ENCODE measurements at places on chromosomes 3 and 15.

- DNase-seq = no peak
Observed at GRCh38 chr15:70067681-70068080, 30.0 kb downstream of the TLE3 start.

GRCh38 chr3:113607219-113607596 lies 74.9 kb downstream of the SIDT1 start:
- no peak for DNase-seq

DNA sequence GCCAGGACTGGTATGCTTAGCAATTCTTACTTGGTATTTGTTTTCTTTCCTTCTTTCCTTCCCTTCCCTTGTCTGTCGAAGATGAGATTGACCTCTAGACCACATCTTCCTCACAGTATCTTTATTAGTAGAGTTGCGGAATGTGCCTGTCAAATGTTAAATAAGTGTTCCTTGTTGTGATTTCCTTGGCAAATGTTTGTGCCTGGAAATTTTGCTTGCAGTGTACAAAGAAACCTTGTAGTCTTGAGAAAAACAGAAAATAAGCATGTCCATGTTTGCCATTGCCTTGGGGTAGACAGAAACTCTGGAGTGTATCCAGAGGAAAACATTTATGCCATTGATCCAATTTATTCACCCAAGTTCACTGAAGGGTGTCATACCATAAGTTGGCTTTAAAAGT lies 79.5 kb upstream of the ZNF385D start:
- DNase-seq = no peak

DNA sequence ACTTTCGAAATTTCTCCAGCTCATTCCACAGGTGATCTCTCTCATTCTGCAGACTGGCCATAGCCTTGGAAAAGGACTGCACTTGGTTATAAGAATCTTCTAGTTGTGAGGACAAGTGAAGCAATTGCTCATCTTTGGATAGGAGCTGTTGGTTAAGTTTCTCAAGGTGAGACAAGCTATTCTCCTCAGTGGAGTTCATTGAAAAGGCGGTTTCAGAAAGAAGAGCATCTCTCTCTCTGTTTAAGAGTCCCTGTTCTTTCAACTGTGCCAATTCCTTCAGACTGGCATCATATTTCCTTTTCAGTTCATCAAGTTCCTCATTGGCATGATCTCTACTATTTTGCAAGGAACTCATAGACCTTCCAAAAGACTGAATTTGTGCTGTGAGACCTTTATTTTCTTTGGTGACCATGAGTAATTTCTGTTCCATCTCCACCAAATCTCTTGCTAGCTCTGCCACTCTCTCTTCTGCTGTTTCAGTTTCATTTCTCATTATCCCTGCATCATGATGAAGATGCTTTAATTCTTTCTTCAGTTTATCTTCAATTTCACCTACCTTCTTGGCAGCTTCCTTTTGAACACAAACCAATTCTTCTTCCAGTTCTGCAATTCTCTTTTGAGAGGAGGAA lies 30.2 kb upstream of the HCLS1 start:
- no peak for DNase-seq

GRCh38 chr3:72078676-72079368 lies 293.9 kb upstream of the PROK2 start:
- no peak for DNase-seq

DNA sequence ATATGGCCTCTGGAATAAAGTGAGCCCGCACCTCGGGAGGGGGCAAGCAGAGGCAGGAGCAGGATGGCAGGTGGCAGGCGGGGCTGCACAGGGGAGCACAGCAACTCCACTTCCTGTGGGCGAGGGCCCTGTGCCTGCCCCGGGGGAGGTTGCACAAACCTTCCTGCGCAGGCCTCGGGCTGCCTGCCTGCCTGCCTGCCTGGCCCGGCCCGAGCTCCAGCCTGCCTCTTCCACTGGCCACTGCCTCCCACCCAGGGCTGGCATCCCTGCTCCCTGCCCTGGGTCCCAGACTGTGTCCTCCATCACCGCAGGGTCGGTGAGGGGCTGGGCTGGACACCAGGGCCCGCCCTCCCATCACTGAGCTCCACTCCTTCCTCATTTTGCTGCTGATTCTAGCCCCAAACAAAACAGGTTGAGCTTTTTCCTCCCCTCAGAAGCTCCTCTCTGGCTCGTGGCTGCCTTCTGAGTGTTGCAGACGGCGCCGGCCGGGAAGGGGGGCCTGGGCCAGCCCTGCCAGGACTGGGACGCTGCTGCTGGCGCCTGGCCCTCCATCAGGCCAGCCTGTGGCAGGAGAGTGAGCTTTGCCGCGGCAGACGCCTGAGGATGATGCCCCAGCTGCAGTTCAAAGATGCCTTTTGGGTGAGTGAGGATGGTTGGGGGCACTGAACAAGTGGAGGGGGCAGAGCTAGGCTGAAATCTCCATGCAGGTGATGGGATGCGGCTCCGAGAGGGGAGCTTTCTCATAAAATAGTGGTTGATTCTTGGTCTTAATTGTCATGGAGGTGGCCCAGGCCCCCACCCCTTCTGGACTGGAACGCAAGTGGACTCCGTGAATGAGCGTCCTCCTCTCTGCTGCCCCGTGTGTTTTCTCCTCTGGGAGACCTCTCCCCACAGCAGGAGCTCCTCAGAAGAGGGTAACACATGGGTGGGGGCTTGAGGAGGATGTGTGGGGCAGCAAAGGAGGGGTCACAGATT lies at the start of gene PSTPIP1:
PSTPIP1 (plus strand) TSS at position 156 of the 975 bp plus-strand sequence; CDS start at position 604, 448 bp downstream.
- DNase-seq = peak; percentile 85

DNA sequence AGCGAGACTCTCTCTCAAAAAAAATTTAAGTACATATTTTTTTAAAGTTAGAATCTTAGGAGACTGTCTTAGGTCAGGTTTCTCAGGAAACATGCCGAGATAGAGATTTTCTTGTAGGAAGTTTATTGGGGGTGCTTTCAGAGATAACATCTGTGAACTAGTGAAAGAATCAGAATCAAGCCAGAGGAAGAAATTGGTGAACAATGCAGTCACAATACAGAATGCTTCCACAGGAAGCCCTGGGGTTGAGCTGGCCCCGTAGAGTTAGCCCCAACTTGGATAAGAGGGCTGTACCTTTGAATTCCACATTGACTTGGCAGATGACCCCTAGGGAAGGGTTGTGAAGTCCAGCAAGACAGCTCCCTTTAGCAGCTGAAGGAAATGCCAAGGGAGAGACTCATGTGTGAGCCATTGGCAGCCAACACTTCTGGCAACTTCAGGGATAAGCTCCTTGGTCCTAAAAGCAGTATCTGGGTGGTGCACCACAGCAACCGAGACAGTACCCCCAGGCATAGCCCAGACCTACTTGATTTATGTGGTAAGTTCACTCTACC lies 7.1 kb upstream of the PLCB2 start:
- DNase-seq = no peak

DNA sequence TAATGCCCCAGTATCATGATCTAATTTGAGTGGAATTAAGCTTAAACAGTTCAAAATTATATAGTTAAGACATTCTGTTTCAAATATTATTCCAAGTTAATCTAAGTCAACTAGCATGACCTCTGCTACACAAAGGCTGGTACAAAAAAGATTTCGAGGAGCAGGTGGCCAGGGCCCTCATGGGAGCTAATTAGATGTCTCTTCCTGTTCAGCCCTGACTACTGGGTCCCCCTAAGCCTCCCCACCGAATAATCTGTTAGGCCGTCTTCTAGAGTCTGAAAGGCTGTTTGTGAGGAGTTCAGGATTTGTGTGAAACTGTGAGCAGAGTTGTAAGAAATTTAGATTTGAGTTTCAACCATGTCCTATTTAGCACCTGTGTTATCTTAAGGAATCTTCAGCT lies 75.4 kb downstream of the PPM1L start:
- DNase-seq = no peak

- no peak for DNase-seq
Observed at GRCh38 chr3:36166477-36166876, 213.8 kb upstream of the STAC start.

- DNase-seq = no peak
Observed at GRCh38 chr15:67021455-67021854, 43.9 kb upstream of the SMAD3 start.

DNA sequence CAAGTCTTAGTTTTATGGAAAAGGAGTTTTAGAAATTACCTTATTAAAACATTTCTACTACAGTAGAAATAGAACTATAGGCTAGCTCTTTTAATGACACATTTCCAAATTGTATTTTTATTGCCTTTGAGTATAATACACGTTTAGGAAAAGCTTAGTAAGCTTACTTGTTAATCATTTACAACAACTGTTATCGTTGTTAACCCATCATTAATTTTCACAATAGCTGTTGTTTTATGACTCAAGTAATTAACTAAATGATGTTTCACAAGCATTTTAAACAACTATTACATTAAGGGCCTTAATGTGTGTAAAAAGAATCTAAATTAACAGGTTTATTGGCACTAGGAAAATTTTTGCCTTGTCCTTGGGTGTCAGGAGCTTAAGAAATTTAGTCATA lies 120.5 kb upstream of the THRB start:
- DNase-seq = no peak
